ENCODE measurements at places on chromosomes 1 and 21. TPM values are rescaled to one million over a fixed set of nuclear protein-coding genes. Genes with fewer than 3 reads are reported as not detected.

GRCh38 chr1:41475859-41476567 is 8.5 kb downstream of the EDN2 start:
- DNase-seq = no peak

DNA sequence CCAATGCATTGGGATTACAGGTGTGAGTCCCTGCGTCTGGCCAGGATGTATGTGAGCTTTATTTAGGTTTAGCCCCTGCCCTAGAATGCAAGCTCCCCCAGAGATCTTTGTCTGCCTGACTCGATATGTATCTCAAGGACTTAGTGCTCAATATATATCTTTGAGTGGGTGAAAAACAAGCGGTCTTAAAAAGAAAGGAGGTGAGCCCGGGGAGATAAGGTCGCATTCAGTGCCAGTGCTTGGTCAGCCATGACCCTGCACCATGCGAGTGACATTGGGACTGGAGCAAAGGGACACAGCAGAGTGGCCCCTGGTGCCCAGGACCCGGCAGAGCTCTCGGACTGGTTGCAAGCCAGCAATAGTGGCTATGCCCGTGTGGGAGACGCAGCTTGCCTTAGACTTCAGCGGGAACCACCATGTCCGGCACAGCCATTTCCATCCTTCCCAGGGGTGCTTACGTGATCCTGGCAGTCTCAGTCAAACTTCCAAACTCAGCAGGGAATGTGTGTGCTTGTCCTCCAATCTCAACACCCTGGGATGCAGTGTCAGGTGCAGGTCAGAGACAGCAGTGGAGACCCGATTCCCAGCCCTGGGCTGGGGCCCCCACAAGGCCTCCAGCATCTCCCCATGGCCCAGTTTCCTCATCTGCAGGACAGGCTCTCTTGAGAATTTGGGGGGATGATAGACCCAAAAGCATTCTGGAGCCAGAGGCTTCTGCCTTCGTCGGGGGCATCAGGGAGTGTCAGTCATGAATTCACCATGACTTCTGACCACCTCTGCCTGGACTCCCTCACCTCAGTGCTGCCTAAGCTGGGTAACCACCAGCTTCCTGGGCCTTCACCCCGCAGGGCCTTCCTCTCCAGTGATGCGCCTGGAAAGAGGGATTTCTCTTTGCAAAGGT is 1.8 kb downstream of the MX2 start:
- DNase-seq = no peak

GRCh38 chr1:201468501-201468843 is 516 bp downstream of the PHLDA3 start:
- no peak for DNase-seq

- no peak for DNase-seq
Observed at GRCh38 chr1:222096883-222097282, 355.0 kb upstream of the DUSP10 start.

The FOXO6 gene
- 0.12 TPM for total RNA-seq

DNA sequence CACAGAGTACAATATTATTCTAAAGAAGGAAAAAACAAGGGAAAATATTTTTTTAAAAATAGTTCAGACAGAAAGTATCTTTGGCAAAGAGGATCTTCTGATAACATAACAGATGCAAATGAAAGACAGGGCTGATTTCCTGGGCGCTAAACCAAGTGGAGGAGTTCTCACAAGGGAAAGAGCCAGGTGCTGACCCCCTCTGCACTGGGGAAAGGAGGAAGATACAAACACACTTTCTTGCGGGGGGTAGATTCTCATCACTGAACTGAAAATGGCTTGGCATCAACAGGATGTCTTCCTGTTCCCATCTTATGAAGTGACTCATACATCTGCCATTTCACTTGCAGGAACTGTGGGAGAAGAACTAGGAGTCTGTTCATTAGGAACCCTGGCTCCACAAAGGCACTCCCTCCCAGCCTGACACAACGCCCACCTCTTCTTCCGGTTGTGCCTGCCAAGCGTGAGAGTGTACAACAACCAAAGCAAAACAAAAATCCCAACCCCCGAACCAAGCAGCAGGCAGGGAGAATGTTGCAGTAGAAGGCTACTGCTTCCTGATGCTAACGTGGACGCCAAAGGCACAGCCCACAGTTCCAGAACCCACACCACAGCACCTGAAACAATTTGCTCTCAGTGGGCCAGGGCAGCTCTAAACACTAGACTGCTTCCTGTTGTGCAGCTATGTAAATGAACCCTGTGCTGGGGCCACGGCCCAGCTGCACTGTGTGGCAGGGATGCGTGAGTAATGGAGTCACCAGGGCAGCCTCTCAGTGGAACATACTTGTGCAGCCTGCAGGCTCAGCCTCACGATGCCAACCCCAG is 51.0 kb downstream of the GADD45A start:
- DNase-seq = peak; percentile 67
